ENCODE measurements at places on chromosomes 13 and 19.

DNA sequence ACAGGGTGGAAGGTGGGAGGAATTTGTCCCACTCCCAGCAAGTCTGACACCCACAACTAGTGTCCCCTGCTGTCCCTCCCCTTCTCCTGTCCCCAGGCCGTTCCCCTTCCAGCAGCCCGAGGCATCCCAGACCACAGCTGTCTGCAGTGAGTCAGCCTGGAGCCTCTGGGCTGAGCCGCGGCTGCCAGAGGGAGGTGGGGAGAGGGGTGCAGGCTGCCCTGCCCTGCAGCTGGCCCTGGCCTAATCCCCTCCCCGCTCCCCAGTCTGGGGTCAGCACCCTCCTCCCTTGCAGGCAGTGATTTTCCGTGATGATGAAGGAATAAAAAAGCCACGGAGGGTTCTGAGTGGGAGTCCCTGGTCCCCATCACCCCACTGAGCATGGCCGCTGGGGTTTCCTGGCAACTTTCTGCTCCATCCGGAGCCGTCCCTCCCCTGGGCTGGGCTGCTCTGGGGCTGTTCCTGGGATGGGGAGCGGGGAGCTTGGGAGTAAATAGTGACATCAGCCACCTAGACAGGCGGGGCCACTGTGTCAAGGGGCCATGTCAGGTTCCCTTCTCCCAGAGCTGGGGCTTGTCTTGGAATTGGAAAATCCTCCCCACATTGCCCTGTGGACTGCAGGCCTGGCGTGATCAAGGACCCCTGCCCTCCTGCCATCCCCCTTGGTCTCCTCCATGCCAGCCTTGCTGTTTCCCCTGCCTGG is 16.8 kb downstream of the SPC24 start:
- peak overlapping the region; percentile 100 for H3K27ac ChIP-seq
- DNase-seq = peak; percentile 50
- peak overlapping the region; percentile 43 for H3K4me3 ChIP-seq
- H3K36me3 ChIP-seq = peaks cover 11% of the 10 kb centered on the region

DNA sequence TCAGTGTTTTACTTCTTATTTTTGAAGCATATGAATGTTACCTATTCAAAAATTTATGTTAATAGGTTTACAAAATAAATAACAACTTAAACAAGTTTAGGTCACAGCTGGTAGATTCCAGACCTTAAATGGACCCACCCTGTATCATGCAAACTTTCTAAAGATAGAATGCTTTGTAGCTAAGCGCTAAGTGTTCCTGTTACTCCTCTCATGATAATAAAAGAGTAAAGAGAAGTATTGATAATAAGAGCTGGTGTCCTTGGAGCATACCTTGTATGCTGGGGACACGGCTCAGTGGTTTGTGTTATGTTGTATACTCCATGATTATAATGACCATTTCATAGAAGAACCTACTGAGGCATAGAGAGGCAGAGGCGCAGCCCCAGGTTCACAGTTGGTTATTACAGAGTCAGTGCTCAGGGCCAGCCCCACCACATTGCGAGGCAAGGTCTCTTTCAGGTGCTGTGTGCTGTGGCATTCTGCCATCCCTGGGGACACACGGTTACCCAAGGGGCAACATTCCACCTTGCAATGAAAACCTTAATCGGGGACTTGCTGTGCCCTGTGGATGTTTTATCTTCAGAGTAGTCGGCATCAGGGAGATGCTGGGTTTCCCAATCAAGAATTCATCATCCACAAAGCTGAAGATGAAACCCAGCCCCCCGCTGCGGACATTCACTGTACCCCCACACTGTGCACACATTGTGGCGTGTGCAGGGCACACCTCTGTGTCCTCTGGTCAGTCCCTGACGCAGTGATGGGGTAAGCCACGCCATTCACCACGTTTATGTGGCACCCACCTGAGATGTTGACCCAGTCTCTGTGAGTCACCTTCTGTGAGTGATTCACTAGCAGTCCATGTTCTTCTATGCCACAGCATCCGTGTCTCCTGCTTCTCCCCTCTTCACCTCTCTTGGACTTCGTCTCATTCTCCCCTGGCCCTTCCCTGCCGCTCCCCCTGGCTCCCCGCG is 186.7 kb downstream of the COL4A1 start:
- H3K27me3 ChIP-seq = no peaks in the 10 kb centered on the region
- no peak overlapping the region for H3K27ac ChIP-seq
- H3K36me3 ChIP-seq = no peaks in the 10 kb centered on the region
- H3K4me1 ChIP-seq = no peaks in the 10 kb centered on the region

- H3K36me3 ChIP-seq = no peaks in the 10 kb centered on the region
- H3K4me3 ChIP-seq = no peak overlapping the region
- no peak for DNase-seq
- peaks cover 41% of the 10 kb centered on the region for H3K4me1 ChIP-seq
- no peaks in the 10 kb centered on the region for H3K27me3 ChIP-seq
Observed at GRCh38 chr19:47188507-47189033, 42.4 kb downstream of the BBC3 start.

DNA sequence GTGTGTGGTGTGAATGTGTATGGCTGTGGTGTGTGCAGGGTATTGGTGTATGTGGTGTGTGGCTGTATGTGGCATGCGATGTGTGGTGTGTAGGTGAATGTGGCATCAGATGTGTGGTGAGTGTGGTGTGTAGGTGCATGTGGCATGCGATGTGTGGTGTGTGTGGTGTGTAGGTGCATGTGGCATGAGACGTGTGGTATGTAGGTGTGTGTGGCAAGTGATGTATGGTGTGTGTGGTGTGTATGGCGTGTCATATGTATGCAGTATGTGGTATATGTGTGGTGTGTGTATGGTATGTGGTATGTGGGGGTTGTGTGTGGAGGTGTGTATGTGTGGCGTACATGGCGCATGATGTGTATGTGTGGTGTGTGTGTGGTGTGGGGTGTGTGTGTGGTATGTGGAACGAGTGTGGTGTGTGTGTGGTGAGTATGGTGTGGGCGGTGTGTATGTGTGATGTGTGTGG is 63.4 kb downstream of the PEPD start:
- H3K27ac ChIP-seq = no peak overlapping the region
- peaks cover 38% of the 10 kb centered on the region for H3K36me3 ChIP-seq
- DNase-seq = no peak
- H3K4me3 ChIP-seq = no peak overlapping the region
- no peaks in the 10 kb centered on the region for H3K27me3 ChIP-seq
- H3K4me1 ChIP-seq = no peaks in the 10 kb centered on the region

- no peak overlapping the region for H3K27ac ChIP-seq
- H3K4me3 ChIP-seq = no peak overlapping the region
- no peaks in the 10 kb centered on the region for H3K27me3 ChIP-seq
- H3K4me1 ChIP-seq = no peaks in the 10 kb centered on the region
- DNase-seq = no peak
Observed at GRCh38 chr13:43905435-43906031, 25.8 kb downstream of the LACC1 start.

GRCh38 chr19:18731562-18732008 is 48.1 kb downstream of the CRTC1 start:
- no peak overlapping the region for H3K4me3 ChIP-seq
- no peaks in the 10 kb centered on the region for H3K36me3 ChIP-seq
- peaks cover 16% of the 10 kb centered on the region for H3K4me1 ChIP-seq
- no peak for DNase-seq
- no peaks in the 10 kb centered on the region for H3K27me3 ChIP-seq

DNA sequence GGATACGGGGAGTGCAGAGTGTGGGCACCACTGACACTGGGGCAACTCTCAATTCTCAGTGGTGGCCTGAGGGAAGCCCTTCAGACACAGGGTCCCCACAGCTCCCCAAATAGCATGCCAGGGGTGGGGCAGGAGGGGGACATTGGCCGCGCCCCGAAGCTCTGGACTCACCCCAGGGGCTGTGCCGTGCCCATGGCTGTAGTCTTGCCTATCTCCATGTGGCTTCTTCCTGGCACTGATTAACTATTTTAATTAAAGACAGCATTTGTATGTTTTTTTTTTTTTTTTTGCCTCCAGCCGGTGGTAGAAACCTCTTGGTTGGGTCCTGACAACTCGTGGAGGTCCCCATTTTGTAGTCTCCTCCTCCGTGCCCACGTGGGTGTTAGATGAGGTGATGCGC is 23.3 kb downstream of the GATAD2A start:
- peaks cover 3% of the 10 kb centered on the region for H3K36me3 ChIP-seq
- no peak overlapping the region for H3K4me3 ChIP-seq
- H3K27ac ChIP-seq = no peak overlapping the region
- no peaks in the 10 kb centered on the region for H3K27me3 ChIP-seq
- peaks cover 2% of the 10 kb centered on the region for H3K4me1 ChIP-seq

DNA sequence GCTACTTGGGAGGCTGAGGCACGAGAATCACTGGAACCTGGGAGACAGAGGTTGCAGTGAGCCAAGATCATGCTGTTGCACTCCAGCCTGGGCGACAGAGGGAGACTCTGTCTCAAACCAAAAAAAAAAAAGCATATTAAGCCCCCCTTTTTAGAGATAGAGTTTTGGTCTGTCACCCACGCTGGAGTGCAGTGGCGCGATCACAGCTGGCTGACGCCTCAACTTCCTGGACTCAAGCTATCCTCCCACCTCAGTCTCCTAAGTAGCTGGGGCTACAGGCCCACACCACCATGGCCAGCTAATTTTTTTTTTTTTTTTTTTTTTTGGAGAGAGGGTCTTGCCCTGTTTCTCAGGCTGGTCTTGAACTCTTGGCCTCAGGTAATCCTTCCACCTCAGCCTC is 34.2 kb upstream of the MAP3K10 start:
- no peak for DNase-seq
- H3K27ac ChIP-seq = no peak overlapping the region
- H3K36me3 ChIP-seq = no peaks in the 10 kb centered on the region
- H3K4me3 ChIP-seq = no peak overlapping the region

DNA sequence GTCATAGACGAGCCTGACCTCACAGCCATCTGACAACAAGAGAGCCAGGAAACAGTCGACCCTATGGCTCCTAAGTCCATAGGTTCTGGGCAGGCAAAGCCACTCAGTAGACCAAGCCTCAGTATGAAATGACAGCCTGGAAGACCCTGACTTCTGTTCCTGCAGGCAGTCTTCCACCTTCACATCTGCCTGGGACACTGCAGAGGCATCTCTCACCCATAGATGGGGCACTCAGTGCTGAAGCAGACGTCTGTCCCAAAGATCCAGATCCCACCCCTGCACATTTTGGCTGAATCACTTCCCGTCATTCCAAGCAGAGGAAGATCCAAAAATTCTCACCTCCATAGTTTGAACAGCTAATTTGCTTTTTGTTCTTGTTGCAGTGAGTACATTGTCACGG is 139.3 kb upstream of the ZNF507 start:
- H3K36me3 ChIP-seq = no peaks in the 10 kb centered on the region
- H3K27me3 ChIP-seq = no peaks in the 10 kb centered on the region
- no peak overlapping the region for H3K27ac ChIP-seq
- no peaks in the 10 kb centered on the region for H3K4me1 ChIP-seq

DNA sequence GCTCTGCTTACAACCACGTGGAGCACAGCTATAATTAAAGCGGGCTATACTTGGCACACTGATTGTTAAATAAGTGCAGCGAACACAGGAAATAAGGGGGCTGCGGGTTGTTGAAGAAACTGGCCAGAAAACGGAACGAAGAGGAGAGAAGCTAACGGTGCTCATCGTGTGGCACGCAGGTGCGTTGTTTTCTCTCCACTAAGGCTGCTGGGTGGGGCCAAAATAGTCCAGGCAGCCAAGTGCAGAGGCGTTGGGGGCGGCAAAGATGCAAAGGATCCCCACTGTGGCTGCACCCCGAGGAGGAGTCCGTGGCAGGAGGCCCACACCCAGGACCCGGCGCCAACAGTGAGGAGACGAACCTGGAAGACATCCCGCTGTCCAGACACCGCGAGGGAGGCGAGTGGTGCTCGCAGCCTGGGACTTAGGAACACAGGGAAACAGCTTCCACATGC is 8.1 kb upstream of the ARL11 start:
- H3K36me3 ChIP-seq = no peaks in the 10 kb centered on the region
- no peak overlapping the region for H3K27ac ChIP-seq
- H3K4me3 ChIP-seq = peak overlapping the region; percentile 10
- no peaks in the 10 kb centered on the region for H3K27me3 ChIP-seq

DNA sequence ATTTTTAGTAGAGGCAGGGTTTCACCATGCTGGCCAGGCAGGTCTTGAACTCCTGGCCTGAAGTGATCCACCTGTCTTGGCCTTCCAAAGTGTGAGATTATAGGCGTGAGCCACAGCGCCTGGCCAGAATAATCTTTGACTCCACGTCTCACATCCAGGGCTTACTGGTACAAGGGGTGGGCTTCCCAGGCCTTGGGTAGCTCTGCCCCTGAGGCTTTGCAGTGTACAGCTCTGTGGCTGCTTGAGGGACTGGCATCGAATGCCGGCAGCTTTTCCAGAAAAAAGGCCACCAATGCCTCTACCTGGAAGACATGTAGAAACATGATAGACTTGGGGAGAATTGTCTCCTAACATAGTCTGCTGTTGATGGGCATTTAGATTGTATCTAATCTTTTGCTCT is 57.8 kb downstream of the NDFIP2 start:
- no peak for DNase-seq
- no peaks in the 10 kb centered on the region for H3K36me3 ChIP-seq
- no peak overlapping the region for H3K27ac ChIP-seq
- H3K4me1 ChIP-seq = no peaks in the 10 kb centered on the region
- H3K4me3 ChIP-seq = no peak overlapping the region
- H3K27me3 ChIP-seq = no peaks in the 10 kb centered on the region

DNA sequence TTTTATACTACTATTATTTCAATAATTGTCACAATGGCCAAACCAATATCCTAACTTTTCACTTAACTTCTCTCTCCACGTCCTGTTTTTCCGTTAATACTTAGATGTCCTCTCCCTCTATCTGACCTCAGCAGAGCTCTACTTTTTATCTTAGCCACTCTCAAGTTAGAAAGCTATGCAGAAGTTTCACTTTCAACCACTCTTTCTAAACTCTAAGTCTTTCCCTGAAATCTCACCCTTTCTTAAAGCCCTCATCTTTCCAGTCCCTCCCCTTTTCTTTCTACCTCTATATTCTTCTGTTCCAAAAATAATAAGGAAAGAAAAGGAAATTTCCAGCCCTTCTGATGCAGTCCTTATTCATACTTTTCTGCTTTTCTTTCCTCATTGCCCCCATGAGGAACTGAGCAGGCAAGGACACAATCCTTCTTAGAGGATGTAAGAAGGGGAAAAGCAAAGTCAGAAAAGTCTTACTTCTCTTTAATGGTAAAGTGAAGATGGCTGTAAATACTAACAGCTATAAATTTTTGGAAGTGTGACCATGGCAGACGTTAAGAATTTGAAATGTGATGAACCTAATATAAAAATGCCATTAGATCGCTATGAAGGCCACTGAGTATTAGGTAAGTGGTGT is 23.0 kb downstream of the FAM216B start:
- no peaks in the 10 kb centered on the region for H3K27me3 ChIP-seq
- no peak overlapping the region for H3K27ac ChIP-seq
- H3K36me3 ChIP-seq = no peaks in the 10 kb centered on the region
- no peak for DNase-seq
- H3K4me1 ChIP-seq = no peaks in the 10 kb centered on the region
